T47D (cell line): ENCODE measurements at places on chromosomes 16 and 17.

- no peak for DNase-seq
Measured at GRCh38 chr16:83233153-83233552, 574.6 kb upstream of the HSBP1 start.

DNA sequence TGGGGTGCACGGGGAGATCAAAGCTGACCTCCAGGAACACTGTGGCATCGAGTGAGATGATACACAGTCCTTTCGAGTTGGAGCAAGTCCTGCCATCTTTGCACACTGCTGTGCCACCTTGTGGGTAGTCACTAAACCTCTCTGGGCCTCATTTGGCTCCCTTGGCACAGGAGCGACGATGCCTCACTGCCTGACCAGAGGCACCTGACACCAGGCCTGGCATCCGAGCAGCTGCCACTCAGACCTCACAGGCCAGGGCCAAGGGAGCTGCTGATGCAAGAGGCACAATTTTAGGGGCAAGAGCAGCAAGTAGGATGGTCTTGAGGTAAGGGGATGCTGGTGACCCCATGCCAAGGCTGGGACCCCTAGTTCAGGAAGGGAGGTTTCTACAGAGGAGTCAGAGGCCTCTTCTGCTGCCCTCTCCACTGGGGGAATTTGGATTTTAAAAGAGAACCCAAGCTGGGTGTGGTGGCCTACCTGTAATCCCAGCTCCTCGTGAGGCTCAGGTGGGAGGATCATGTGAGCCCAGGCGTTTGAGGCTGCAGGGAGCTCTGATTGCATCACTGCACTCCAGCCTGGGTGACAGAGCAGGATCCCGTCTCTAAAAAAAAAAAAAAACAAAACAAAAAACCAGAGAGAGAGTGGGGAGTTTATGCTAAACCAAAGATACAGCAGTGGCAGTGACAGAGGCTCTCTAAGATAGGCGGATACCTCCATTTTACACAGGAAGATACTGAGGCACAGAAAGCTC, 6.7 kb upstream of the ADGRG1 start:
- DNase-seq, result peak; percentile 56

DNA sequence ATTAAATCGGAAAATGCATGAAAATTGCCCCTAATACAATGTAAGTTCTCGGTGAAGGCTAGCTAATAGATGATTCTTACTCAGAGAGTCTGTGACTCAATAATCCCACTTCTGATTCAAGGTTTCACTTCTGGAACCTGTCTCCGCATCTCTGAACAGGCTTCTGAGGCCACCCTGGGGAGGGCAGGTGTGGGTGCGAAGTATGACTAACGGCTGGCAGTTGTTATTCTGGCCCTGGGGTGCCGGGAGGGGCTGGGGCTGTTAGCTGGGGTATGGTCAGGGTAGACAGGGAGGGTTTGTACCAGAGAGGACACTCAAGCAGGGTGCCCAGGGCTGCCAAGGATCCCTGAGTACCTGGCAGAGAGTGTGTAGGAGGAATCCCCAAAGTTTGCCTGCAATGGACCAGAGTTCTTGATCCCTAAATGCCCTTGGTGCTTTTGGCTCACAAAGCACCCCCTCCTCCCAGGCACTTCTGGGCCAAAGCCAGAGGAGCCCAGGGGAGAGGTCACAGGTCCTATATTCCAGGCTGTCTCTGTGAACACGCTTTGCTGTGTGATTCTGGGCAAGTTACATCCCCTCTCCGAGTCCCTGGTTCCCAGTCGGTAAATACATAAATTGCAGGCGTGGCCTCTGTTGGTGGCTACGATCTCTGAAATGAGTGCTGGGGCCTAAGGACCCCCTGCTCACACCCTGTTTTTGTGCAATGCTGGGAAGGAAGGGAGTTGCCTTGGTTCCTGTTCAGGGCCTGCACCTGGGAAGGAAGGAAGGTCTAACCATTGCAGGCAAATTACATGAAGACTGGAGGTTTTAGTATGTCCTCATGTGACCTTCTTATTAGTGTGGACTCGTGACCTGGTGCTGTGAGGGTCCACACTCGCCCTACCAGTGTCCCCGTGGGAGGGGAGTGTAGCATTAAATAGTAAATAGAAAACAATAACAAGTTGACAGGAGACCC, 49.9 kb upstream of the CPNE2 start:
- DNase-seq, result no peak

DNA sequence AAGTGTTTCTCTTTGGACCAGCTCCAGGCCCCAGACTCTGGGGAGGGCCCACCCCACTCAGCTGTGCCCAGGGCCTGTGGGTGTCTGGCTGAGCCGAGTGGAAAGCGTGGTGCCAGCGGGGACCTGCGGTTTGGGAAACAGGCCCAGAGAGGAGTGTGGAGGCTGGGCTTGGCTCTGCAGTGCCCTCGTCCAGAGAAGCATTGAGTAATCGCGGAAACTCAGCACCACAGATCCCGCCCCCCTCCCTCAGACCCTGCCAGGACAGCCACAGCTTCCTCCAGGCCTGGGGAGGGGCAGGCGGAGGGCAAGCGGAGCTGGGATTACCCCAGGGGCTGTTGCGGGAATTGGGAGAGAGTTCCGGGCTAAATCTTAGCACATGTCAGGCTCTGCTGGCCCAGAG, 14.6 kb upstream of the PITPNA start:
- DNase-seq, result peak; percentile 56

GRCh38 chr16:48611329-48612137, 1.6 kb upstream of the N4BP1 start:
- DNase-seq, result no peak

DNA sequence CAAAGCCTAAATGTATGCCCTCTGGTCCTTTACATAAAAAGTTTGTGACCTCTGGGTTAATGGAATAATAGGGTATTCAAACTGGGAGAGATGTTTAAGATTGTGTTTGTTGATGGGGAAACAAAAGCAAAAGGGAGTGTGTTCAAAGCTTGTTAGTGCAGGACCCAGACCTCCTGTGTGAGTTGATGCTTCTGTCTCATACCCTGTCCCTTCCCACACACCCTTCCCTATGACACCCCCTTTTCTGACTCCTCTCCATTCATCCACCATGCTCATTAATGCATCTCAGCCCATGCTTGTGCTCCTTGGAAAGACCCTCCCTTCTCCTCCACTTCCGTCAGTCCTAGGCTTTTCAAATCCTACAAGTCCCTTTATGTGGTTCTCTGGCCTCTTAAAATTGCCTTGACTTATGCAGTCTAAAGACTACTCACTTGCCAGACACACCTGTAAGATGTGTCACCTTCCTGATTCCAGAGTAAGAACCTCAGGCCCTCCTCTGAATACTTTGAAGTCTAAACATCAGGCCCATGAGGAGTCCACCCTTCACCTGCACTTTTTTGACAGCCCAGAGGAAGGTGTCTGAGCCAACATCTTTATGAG, 128.0 kb upstream of the CACNG5 start:
- no peak for DNase-seq

DNA sequence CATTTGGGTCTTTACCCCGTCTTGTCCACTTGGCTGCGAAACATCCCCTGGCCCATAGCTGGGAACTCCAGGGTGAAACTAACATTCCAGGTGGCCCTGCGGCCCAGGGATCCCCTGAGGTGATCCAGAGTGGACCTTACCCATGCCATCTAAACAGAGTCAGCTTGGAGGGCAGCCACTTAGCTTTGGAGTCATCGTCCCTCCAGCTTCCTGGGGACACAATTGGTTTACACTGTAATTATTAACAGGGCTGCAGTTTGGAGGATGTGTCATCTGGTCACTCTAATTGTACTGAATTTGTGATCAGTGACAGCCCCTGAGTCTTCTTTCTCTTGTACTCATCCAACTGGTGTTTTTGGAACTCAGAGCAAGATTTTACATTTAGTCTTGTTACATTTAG, 149.9 kb downstream of the ENGASE start:
- DNase-seq, result no peak

GRCh38 chr16:31412750-31413149, 15.4 kb downstream of the COX6A2 start:
- no peak for DNase-seq

- no peak for DNase-seq
Measured at GRCh38 chr16:2531371-2531695, at the start of gene CEMP1. CEMP1 (minus strand) TSS chr16:2531408; CDS start chr16:2531073, 335 bp downstream.

- no peak for DNase-seq
Measured at GRCh38 chr16:12403746-12404658, 399.7 kb downstream of the CPPED1 start.

DNA sequence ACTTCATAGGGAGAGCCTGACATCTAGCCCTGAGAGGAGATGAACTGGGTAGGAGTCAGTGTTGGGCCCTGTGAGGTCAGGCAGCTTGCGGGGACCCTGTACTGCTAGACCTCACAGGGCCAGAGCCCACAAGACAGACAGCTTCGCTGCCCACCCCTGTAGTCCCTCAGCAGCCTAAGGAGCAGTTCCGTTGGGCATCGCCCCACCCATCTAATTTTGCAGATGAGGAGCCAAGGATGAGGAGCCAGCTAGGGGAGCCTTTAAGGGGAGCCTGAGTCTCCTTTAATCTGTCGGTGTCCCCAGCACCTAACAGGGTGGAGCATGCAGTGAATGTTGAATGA, 755 bp upstream of the TUFM start:
- DNase-seq, result no peak

DNA sequence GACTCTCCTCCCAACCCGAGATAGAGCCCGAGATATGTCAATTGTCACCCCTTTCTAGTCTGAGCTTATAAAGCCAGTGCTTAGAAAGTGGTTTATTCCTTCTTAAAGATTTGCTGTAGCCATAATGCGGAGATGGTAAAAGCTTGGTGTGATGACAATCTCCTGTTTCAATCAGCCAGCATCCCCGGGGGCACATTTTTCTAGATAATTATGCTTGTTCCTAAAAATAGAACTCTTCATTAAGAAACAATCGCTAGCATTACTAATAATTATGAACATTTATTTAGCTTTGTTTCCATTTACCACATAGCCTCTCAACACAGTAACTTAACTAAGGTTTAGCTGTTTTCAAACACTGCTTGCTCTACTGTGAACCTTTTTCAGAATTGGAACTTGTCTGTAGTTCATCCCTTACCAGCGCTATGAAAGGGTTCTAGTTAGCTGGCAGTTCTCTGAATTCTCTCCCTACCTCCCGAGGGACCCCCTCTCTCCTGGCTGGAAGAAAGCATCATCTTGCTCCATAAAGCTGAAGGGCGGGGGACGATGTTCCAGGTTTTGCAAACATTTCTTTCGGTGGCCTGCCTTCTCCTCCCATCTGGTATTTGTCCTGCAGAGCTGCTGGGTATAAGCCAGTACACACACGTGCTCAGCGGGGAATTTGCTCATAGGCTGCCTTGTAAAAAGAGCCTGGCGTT, 922 bp upstream of the MRPL58 start:
- DNase-seq, result peak; percentile 85

GRCh38 chr17:82101301-82101715, 3.3 kb upstream of the FASN start:
- DNase-seq, result peak; percentile 74

GRCh38 chr16:77579351-77579891, 142.9 kb upstream of the NUDT7 start:
- DNase-seq, result no peak

- DNase-seq, result peak; percentile 41
Measured at GRCh38 chr16:74035816-74036215, 260.8 kb upstream of the PSMD7 start.

DNA sequence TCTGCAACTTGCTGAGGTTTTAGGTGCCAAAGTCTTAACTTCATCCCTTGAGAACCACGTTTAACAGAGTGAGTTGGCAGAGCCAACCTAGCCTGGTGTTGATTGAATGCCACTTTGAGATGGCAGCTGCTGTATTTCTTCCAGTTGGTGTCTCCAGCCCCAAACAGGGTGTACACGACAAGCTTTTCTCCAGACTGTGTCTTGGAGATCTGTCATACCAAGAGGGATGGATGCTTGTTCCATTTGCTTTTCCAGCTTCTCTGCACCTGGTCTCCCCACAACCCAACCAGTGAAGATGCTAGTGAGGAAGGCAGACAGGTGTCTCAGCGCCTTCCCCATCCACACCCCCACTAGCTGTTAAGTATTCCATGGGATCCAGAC, 141.1 kb upstream of the HS3ST2 start:
- no peak for DNase-seq

DNA sequence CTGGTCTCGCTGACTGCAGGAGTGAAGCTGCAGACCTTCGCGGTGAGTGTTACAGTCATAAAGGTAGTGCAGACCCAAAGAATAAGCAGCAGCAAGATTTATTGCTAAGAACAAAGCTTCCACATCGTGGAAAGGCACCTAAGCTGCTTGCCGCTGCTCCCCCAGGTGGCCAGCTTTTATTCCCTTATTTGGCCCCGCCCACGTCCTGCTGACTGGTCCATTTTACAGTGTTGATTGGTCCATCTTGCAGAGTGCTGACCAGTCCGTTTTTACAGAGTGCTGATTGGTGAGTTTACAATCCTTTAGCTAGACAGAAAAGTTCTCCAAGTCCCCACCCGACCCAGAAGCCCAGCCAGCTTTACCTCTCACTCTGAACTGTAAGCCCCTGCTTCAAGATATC, 227.8 kb downstream of the ABCC12 start:
- DNase-seq, result no peak

DNA sequence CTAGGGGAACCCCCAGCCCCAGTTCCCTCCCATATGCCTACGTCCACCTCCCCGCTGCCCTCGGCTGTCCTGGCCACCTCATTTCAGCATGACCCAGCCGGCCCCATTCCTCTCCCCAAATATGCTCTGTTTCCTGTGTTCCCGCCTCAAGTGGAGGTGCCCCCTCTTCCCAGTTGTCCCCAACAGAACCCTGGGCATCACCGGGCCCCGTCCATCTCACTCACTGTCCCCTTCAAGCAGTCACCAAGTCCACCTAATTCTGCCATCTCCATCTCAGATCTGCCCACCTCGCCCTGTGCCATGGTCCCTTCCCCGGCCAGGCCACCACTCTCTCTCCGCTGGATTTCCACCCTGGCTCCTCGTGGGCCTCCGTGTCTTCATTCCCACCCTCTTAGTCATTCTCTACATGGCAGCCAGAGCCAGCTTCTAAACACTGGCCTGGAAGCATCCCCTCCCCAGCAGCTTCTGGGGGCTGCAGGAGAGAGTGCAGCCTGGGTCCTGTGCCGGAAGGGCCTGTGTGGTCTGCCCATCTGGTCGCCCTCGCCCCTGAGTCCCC, 12.8 kb downstream of the CDK3 start:
- DNase-seq, result no peak

DNA sequence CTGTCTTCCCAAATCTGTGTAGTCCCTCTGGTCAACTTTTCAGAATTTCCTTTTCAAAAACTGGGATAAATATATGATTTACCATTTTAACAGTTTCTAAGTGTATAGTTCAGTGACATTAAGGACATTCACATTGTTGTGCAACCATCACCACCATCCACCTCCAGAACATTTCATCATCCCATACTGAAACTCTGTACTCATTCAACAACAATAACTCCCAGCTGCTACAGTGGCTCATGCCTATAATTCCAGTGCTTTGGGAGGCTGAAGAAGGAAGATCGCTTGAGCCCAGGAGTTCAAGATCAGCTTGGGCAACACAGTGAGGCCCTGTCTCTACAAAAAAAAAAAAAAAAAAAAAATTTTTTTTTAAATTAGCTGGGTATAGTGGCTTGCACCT, 131.0 kb downstream of the AATF start:
- DNase-seq, result no peak
